G401 (cell line): ENCODE measurements at places on chromosomes 12 and 14. TPM values are rescaled to one million over a fixed set of nuclear protein-coding genes. Genes with fewer than 3 reads are reported as not detected.

GRCh38 chr14:78701246-78701645 is 531.1 kb downstream of the NRXN3 start:
- DNase-seq: no peak

DNA sequence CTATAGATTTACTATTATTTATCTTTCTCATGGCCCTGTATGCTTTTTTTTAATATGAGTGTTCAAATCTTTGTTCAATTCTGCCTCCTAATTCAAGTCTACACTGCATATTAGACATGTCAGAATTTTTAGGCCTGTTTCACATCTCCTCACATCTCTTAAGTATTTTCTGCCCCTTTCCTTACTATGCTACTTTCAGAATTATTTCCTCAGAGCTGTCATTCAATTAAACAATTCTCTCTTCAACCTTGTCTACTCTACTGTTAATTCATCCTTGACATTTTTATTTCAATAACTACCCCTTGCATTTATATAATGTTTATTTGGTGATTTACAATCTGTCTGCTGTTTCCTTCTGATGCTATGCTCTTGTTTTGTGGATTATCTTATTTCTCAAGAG is 91.1 kb downstream of the CAPZA3 start:
- no peak for DNase-seq

GRCh38 chr12:8828257-8829124 is 6.1 kb downstream of the A2ML1 start:
- no peak for DNase-seq

GRCh38 chr12:89870413-89871184 is 162.0 kb upstream of the ATP2B1 start:
- no peak for DNase-seq

DNA sequence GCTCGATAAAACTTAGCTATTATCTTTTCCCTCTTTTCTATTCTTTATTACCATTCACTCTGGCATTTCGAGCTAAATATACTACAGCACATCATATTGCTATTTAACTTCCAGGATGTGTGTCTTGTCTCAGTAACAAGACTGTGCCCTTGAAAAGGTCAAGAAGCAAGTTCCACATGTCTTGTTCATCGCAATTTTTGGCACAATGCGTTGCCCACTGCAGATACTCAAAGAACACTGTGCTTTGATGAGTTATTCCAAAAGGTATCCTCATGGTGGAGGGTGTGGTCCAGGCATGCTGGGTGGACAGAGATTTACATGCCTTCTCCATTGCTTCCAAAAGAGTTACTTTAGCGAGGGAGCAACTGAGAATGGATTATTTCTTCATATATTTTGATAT is 6.6 kb downstream of the E2F7 start:
- no peak for DNase-seq

DNA sequence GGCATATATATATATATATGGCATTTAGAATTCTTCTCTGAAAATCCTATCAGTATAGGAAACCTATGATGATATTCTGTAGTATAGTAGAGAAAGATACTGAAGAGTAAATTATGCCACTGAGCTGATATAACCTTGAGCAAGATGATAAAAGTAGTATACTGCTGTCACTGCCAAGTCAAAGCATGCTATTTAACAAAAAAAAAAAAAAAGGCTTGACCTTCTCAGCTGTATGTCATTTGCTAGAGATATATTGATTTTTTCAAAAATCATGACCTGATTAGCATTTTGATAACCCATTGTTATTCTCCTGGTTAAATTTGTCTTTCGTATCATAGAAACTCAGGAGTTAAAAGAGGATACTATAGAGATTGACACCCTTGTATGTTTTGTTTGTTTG is 299.4 kb downstream of the ADAMTS20 start:
- no peak for DNase-seq

DNA sequence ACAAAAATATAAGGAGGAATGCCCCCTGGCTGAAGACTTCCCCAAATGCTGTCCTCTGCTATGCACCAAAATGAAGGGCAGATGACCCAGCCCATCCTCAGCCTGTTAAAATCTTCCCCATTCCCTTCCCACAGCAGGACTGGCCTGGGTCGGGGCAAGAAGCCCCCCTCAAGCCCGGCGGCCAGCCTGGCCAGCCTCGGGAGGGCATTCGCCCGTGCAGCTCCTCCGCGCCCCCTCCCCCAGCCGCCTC is 413 bp downstream of the RARG start:
- no peak for DNase-seq

LMNTD1 gene
- not detected in 2 replicates for total RNA-seq

DNA sequence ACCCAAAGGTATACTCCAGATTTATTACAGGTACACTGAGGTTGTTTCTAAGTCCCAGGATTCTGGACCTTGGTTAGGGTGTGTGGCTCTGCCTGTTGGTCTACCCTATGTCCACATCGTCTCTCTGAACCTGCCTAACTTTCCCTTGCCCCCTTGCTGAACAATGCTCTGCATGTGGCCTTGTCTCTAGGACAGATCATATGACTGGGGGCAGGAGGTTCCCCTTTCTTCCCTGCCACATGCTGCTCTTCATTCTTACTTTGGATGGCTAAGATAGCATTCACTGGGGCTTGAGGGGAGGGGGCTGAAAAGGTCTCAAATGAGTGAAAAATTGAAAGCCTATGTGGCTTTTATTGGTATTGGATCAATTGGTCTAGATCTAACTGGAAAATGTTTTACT is 49.2 kb downstream of the MBIP start:
- DNase-seq: no peak

IGF1 gene
- not detected in 2 replicates for total RNA-seq
